ENCODE measurements at places on chromosomes 16 and 17.
A peak's percentile ranks its signal among the peaks of the same experiment; 100 is the strongest.

GRCh38 chr17:79670537-79671084 lies 59.8 kb upstream of the RBFOX3 start:
- DNase-seq, result peak; percentile 81

DNA sequence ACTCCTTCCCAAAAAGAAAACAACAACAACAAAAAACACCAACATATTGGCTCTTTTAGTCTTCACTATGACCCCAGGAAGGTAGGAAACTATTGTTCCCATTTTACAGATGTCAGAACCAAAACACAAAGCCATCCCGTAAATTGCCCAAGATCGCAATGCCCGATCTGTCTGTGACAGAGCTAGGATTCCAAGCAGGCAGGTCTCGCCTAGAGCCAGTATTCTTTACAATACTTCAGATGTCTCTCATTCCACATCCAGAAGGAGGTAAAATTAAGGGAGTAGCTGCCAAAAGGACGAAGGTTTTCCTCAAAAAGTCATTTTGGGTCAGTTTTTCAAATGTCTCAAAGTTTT lies 21.7 kb downstream of the GRB2 start:
- DNase-seq, result no peak

- DNase-seq, result no peak
These were observed 35.7 kb upstream of the SSTR5 start for GRCh38 chr16:1036726-1037393.

GRCh38 chr17:27980043-27980442 lies 62.4 kb upstream of the NLK start:
- no peak for DNase-seq

GRCh38 chr17:66310528-66311148 lies 8.2 kb downstream of the PRKCA start:
- no peak for DNase-seq

DNA sequence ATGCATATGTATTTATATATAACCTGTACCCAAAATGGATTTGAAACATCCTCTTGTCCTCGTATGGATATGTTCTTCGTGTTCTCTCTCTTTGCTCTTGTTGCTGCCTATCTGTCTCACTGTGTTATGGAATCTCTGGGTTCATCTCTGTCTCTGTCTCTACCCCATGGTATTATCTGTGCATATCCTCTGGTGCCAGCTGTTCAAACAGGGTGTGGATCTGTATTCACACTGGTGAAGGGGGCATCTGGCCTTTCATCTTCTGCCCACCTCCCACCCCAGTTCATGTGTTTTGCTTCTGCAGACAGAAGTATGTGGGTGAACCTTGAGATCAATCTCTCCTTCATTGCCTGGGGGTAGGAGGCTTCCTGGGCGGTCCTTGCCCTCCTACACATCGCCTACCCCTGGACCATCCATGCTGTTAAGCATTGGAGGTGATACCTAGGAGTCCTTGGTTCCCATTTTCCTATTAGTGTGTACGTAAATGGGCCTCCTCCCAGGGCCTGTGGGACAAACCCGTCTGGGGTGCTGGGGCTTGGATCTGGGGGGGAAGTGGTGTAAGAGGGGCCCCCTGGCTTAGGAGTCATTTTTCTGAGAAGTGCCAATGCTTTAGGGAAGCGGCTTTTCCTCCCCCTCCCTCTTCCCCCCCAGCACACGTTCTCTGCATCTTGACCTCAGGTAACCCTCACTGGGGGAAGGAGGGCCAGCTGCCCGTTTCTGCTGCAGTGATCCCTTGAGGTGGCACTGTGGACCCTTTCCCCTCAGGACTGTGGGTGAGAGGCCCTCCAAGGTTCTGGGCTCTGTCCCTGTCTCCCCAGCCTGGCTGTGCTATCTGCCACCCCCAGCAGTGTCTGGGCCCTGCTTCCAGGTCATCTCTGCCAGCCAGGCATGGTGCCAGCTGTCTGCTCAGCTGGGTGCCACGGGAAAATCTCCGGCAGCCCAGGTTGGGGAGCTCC lies 21.1 kb downstream of the RARA start:
- no peak for DNase-seq

DNA sequence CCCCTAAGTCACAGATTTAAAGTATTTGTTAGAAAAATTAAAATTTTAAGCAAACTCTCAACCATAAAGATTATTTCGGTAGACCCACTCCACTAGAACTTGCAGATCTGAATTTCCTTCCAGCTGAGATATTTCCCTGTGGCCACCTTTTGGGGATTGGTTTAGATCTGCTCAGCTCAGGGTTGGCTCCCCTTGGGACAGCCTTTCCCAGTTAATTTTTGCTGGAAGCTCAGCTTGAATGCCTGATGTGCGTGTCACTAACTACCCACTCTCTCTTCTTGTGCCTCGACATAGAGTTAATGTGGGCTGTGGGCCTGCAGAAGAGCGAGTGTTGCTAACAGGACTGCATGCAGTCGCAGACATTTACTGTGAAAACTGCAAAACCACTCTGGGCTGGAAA lies 57.6 kb downstream of the YPEL2 start:
- DNase-seq, result no peak

DNA sequence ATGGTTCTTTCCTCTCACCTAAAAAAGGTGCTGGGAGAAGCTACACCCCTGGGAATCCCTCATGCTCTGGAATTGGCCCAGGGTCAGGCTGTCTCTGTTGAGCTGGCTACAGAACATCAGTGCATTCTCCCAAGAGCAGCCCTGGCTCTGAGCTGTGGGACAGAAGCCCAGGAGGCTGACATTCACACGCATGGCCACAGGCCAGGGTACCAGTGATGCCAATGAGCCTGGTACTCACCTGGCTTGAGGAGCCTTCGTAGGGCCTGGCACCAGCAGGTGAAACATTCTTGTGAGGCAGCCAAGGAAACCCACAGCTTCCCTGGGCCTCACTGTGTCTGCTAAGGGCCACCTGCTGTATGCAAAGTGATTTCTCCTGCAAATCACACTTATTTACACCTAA lies 121.7 kb upstream of the CCL2 start:
- DNase-seq, result no peak

GRCh38 chr17:65442250-65442649 lies 119.2 kb downstream of the AXIN2 start:
- DNase-seq, result no peak

DNA sequence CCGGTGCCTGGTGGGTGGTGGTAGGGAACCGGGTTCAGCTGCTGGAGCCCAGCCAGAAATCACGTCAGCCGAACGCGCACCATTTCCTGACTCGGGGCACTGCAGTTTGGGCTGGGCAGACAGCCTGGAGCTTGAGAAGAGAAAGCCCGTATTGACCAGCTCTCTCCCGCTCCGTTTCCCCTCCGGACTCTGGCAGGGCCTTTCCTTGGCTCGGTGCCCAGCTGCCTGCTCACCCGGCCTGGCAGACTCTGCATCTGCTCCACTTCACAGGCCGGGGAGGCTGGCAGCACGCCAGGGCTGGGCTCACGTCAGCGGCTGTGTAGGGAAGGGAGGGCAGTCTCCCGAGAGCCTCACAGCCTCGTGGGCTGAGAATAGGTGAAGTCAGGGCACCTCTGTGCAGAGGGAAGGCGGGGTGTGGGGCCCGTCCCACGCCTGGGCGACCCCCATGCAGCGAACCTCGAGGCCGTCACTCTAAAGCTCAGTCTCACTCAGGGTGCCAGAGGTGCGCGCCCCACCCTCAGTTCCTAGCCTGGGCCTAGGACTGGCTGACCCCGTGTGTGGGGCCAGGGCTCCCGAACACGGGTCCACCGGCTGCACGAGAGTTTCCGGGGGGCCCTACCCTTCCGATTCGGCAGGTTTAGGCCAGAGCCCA lies 59.1 kb downstream of the OR1D5 start:
- DNase-seq, result peak; percentile 97

DNA sequence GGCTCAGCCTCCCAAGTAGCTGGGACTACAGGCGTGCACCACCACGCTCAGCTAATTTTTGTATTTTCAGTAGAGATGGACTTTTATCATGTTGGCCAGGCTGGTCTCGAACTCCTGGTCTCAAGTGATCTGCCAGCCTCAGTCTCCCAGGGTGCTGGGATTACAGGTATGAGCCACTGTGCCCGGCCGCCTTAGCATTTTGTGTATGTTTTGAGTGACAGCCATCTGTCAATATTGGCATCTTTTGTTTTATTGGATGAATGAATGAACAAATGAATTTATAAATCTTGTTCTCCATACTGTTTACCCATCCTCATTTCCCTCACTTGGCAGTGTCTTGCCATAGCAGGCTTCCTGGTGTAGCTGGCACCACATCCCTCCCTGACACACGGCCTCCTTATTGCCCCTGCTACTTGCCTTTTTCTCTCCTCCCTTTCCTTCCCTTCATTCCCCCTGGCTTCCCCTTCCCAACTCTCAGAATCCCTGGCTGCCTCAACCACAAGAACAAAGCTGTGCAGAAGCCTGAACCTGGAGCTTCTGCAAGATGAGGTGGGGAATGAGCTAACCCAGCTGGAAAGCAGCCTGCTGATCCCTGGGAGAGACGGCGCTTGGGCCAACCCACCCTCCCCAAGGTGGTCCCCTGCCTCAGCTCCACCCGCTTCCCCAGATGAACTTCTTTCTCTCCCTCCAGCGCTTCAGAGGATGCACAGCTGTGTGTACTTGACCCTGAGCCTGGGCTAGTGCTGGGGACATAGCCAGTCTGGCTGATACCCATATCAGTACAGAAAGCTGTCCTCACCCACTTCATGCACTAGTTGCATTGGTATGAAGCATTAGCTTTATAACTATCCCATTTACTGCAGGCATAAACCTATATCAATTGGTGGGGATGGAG lies 34.3 kb downstream of the WNT9B start:
- no peak for DNase-seq

GRCh38 chr16:10001258-10001775 lies 180.9 kb downstream of the GRIN2A start:
- no peak for DNase-seq

DNA sequence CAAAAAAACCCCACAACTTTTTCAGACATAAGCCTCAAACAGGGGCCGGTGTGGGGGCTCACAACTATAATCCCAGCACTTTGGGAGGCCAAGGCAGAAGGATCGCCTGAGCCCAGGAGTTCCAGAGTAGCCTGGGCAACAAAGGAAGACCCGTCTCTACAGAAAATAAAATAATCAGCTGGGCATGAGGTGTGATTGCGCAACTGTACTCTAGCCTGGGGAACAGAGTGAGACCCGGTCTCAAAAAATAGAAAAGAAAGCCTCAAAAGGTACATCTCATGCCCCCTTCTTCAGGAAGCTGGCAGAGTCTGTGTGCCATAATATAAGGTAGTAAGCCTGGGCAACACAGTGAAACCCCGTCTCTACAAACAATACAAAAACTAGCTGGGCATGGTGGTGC lies 3.2 kb downstream of the ZSWIM7 start:
- DNase-seq, result no peak

GRCh38 chr16:31131841-31132271 lies 3.7 kb downstream of the PRSS8 start:
- DNase-seq, result no peak

DNA sequence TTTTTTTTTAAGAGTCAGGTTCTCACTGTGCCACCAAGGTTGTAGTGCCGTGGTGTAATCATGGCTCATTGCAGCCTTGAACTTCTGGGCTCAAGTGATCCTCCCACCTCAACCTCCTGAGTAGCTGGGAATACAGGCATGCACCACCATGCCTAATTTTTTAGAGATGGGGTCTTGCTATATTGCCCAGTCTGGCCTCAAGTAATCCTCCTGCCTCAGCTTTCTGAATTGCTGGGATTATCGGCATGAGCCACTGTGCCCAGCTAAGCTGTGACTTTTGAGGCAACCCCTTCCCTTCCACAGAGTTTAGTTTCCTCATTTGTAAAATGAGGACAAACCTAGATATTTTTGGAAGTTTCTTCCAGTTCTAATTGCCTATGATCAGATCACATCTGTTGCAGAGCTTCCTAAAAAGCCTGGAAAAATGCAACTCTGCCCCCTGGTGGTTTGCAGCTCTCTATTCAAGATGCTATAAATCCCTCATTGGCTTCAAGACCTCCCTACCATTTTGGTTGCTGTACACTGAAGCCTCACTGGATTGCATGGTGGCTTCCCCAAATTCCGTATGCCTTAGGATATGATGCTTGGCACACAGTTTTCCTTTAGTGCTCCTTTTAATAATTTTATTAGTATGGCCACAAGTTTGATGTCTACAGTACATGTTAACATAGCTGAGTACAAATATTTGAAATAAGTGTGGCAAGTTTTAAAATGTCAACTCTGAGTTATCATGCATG lies 19.3 kb downstream of the GDE1 start:
- peak; percentile 69 for DNase-seq

DNA sequence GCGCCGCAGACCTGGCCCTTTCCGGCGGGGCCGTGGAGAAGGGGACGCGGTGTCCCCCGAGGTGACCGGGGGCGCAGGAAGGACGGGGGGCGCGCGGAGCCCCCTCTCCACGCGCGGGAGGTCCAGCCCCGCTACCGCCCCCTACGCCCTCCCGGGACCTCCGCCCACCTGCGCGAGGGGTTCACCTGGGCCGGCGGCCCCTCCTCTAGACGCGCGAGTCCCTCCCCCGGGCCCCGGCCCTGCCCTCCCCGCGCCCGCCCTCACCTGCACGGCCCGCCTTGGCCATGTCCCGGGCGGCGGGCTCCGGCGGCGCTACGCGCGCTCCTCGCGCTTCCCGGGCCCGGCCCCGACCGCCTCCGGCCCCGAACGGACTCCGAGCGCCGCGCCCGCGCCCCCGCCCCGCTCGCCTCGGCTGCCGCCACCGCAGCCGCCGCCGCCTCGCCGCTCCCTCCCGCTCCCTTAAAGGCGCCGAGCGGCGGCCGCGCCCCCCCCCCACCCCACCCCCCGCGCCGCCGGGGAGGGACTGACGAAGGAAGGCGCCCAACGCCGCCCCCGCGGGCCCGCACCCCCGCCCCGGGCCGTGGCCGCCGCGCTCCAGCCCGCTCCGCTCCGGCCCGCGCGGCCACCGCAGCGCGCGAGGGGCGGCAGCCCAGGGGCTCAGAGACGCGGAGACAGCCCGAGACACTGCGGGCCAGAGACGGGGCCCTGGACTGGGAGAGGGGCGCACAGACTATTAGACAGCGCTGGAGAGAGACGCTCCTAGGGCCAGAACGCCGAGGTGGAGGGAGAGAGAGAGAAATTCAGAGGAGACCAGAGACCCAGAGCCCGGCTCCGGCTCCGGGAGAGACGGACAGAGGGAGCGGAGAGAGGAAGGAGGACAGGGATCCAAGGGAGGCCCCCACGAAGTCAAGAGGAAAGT lies at the start of gene PITPNM3:
Gene PITPNM3, minus strand, starts transcription at position 435 of the 919 bp plus-strand sequence. Its CDS starts 149 bp downstream, at position 286.
- no peak for DNase-seq

DNA sequence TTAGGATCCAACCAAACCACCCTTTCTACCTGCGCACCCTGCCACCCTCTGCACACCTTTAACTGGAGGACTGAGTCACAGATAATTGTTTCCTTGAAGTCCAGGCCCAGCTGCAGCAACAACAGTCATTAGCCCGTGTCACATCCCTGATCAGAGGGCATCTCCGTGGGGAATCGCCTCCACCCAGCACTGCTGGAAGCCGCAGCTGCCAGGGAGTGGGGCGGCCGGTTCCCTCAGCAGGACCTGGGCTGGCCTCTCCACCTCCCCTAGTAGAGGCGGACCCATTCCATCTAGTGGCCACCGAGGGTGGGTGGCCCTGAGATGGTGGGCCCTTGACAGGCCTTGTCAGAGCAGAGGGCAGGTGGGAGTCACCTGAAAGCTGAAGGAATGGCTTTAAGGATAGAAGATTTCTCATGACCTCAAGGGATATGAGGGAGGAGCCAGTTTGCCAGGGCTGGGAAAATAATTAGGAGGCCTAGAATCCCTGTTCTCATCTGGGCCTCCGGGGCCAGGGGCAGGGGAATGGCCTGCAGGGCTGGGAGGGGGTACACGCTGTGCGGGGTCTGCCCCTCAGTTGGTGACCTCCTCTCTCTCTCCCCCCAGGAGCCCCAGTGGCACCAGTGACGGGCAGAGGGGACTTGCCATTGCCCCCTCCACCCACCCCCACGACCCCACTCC lies 6.2 kb downstream of the PRSS53 start:
- no peak for DNase-seq

All from NCI-H446 (cell line).